ENCODE measurements at places on chromosomes 2 and 18. TPM values are rescaled to one million over a fixed set of nuclear protein-coding genes. Genes with fewer than 3 reads are reported as not detected.
A peak's percentile ranks its signal among the peaks of the same experiment; 100 is the strongest.

DNA sequence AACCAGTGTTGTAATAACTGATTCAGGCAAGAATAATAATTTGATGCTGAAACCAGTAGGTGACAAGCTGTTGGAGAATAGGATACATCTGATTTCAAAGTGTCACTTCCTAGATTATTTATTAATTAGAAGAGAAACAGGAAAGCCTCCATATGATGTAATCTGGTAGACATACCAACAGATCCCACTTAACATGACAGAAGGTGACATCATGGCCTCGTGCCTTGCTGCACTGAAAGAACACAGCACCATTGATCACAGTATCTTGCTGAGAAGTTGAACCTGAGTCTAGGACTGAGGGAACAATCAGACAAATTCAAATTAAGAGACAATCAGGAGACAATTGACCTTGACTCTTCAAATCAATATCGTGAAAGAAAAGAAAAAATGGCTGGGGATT is 131.6 kb upstream of the DLGAP1 start:
- H3K36me3 ChIP-seq: no peaks in the 10 kb centered on the region
- no peak for DNase-seq
- H3K27ac ChIP-seq: no peak overlapping the region

- H3K27me3 ChIP-seq: no peaks in the 10 kb centered on the region
- peaks cover 54% of the 10 kb centered on the region for H3K4me1 ChIP-seq
- H3K4me3 ChIP-seq: peak overlapping the region; percentile 64
- peak overlapping the region; percentile 99 for H3K27ac ChIP-seq
- H3K36me3 ChIP-seq: no peaks in the 10 kb centered on the region
Observed at GRCh38 chr18:3595369-3596273, 145.6 kb downstream of the TGIF1 start.

- no peak for DNase-seq
- no peaks in the 10 kb centered on the region for H3K4me1 ChIP-seq
- H3K4me3 ChIP-seq: no peak overlapping the region
- H3K36me3 ChIP-seq: no peaks in the 10 kb centered on the region
- H3K27ac ChIP-seq: no peak overlapping the region
- H3K27me3 ChIP-seq: no peaks in the 10 kb centered on the region
Observed at GRCh38 chr18:67995769-67996168, 479.2 kb upstream of the DSEL start.

GRCh38 chr2:70356941-70357683 is 55.2 kb upstream of the FAM136A start:
- H3K4me3 ChIP-seq: no peak overlapping the region
- peaks cover 11% of the 10 kb centered on the region for H3K4me1 ChIP-seq
- H3K36me3 ChIP-seq: no peaks in the 10 kb centered on the region
- H3K27me3 ChIP-seq: no peaks in the 10 kb centered on the region
- H3K27ac ChIP-seq: peak overlapping the region; percentile 25
- no peak for DNase-seq

Gene PJVK
- 0.91 TPM for total RNA-seq

Gene CNTNAP5
- total RNA-seq: not detected

All from left ventricle myocardium inferior (tissue), 1 donor.